ENCODE measurements at places on chromosomes 6 and 20.
A peak's percentile ranks its signal among the peaks of the same experiment; 100 is the strongest.

DNA sequence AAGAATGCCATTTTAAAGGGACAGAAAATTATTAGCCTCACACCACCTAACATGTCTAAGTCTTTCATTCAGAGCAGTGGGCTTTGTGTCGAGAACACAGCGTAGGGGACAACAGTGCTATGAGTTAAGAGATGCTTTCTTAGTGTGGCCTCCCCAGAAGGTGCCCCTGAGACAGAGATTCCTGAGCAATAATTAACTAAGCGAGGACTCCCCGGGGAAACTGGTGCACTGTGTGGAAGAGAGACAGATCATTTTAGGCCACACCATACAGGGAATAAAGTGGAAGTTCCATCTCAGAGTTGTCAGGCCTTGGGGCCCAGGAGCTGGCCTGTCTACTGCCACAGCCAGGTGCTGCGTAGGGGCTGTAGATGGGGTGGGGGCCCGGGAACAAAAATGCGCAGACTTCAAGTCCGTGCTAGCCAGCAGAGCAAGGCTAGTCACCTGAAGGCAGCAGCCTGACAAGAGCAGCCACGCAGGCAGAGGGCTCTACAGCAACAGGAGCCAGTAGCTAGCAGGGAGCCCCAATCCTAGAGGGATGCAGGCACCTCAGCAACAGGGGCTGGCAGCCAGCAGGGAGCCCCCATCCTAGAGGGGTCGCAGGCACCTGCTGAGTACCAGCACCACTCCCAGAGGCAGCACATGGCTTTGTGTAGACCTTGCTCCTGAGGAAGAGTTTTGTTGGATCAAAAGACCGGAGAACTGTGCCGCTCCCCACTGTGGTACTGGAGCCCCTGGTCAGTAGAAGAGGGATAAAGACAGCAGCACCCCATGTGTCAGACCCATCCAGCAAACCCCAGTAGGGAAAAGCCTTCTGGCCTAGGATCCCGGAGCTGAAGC, 63.0 kb upstream of the NXT1 start:
- DNase-seq, result no peak

DNA sequence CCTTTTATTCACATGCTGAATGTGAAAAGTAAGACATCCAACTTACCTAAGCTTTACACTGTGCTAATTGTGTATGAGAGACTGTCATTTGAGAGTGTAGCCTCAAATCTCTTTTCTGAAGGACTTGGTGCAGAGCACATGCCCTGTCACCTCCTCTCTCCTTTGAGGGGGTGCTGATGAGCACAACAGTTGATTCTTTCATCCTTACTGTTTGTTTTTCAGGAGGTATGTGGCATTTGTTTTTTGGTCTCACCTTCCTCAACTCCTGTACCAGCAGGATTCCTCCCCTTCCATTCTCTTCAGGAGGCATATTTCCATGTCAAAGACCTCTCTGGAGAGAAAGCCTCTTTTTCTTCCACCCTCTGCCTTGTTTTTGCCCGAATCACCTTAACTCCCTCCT, 252.6 kb upstream of the CITED2 start:
- no peak for DNase-seq

DNA sequence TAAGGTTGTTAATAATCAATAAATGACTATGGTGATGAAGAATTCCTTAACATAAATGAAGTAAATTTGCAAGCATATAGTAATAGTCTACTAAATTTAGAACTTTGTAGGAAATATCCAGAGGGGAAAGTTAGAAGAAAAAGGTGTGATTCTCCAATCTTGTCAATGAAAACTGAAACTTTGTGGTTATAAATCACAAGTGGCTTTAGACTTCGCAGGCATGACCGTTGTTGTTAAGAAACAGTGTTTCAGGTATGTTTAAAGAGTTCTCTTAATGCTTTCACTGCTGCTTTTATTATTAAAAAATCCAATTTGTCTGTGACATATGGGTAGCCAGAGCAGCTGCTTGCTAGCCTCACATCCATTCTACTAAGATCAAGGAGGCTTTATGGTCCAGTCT, 475.6 kb upstream of the ADGRB3 start:
- DNase-seq, result no peak

GRCh38 chr6:13413900-13414555, 73.4 kb downstream of the GFOD1 start:
- no peak for DNase-seq

DNA sequence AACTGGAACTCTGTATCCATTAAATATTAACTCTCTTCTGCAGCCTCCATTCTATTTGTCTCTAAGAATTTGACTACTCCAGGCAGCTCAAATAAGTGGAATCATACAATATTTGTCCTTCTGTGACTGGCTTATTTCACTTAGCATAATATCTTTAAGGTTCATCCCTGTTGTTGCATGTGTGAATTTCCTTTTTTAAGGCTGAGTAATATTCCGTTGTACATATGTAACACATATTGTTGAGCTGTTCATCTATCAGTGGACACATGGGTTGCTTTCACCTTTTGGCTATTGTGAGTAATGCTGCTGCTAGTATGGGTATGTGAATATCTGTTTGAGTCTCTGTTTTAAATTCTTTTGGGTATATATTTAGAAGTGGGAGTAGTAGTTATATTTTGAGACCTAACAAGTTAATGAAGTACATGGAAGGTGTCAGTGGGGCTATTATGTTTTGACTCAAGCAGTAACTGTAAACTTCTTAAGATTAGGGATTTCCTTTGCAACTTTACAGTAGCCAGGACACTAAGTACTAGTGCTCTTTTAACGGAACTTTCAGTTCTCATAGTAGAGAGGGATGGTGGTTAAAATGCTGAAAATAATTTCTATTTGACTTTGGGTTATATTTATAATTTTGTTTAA, 29.7 kb upstream of the TMEM217 start:
- no peak for DNase-seq

DNA sequence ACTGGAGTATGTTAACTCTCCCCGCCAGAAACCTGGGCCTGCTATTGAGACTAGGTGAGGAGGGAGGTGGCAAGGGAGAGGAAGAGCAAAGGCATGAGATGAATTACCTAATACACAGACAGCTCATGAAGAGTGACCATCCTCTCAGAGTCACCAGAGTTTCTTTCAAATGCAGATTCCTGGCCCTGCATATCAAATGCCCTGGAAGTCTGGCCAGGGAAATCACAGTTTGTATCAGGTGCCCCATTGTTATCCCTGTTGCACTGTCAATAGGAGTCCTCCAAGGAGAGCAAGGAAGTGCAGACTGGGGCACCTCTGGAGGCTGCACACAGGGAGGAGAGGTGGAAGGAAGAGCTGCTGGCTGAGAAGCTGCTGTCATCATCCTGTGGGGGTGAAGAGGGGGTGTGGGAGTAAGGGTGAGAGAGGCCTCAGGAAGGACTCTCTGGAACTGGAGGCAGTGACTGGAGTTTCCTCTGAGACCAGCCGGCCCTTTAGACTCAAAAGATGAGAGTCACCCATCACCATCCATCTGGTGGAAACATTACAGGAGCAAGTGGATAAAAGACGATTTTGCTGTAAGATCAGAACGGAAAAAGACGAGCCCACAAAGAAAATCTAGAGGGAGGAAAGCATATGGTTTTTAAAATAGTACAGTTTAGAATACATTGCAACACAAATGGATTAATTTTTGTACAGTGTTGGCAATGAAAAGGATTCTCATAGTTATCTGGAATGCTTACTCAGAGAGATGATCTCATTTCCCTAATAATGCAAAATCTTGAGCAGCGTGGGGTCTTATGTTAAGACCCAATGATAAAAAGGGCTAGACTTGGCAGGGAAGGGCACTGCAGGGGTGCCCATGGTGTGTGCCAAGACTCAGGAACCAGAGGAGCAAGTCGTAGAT, 268.1 kb downstream of the UST start:
- DNase-seq, result no peak

DNA sequence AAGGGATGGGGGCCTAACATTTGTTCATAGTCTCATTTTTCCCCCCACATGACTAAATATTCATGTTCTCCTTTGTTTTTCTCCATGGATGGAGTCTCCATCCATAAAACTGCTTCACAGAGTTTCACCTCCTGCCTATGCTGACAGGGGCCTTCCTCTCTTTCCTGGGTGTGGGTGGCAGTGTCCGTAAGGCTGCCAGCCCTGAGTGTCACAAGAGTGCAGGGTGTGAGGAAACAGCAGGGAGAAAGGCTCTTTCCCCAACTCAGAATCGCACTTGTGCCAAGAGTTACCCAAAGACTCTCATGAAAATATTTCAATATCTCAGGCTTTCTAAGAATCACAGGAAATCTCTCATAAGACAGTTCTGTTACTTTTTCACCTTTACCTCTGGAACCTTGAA, 346.2 kb upstream of the MMS22L start:
- DNase-seq, result no peak

GRCh38 chr6:78910591-78911171, 43.3 kb downstream of the IRAK1BP1 start:
- DNase-seq, result no peak

GRCh38 chr6:158536084-158536890, 23.6 kb upstream of the TMEM181 start:
- DNase-seq, result peak; percentile 37

DNA sequence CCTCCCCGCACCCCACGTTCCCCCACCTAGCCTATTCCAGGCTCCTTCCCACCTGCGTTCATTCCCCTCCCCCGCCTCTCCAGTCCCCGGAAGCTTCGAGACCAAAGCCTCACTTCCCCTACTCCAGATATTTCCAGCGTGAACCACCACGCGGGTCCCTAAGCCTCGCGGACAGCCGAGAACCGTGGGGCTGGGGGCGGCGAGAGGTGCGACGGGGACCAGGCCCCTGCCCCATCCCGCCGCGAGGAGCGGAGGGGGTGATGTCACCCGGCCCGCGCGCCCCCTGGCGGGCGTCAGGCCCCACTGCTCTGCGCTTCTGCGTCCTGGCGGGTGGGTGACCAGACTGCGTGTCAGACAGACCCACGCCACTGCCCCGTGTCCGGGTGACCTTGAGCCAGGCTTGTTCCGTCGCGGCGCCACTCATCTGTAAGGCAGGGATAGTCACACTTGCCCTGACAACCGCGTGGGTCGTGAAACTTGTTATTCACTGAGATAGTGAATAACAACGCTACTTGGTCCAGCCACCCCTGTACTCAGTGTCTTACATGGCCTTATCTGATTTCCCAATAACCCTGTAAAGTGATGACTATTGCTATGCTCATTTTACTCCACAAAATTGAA, 9.0 kb upstream of the HSP90AB1 start:
- DNase-seq, result no peak

DNA sequence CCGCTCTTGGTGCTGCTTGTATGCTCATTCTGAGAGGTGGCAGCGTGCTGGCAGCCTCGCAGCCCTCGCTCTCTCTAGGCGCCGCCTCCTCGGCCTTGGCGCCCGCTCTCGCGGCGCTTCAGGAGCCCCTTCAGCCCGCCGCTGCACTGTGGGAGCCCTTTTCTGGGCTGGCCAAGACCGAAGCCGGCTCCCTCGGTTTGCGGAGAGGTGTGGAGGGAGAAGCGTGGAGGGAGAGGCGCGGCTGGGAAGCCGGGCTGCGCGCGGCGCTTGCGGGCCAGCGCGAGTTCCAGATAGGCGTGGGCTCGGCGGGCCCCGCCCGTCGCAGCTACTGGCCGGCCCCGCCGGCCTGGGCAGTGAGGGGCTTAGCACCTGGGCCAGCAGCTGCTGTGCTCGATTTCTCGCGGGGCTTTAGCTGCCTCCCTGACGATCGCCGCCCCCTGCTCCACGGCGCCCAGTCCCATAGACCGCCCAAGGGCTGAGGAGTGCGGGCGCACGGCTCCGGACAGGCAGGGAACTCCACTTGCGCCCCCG, 19.5 kb upstream of the FAM8A1 start:
- DNase-seq, result no peak

GRCh38 chr6:3372184-3372846, 84.5 kb downstream of the SLC22A23 start:
- DNase-seq, result no peak

DNA sequence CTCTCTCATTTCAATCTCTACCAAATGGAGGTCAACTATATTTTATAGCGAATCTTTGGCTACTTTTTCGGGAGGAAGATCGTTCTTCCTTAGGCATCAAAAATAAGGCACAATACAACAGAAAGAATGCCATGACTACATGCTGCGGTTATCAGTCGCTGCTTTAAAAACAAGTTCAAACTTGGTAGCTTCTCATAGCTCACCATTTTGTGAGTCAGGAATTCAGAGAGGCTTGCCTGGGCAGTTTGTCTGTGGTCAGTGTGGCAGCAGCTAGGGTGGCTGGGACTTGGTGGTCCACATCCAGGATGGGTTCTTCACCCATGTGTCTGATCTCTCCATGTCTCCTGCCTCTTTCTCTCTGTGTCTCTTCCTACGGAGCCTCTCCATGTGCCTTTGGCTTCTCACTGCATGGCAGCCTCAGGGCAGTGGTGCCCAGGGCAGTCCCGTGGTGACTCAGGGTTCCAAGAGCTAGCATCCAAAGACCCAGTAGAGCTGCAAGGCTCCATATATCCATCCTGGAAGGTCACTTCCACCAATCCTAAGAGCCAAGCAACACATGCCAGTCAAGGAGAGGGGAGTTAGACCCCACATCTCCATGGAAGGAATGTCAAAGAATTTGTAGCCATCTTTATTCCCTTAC, 10.4 kb downstream of the SCML4 start:
- no peak for DNase-seq

DNA sequence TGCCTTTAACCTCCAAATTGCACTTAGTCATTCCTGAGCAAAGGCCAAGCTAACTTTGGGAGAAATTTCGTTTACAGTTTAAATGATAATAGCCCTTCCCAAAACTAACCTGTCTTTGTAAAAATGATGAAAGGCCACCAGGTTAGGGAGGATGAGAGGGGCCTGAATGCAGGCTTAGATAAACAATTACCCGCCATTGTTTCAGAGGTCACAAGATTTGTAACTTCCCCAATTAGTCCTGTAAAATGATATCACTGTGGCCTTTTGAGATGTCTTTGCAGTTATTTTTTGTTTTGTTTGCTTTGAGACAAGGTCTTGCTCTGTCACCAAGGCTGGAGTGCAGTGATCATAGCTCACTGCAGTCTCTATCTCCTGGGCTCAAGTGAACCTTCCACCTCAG, 26.3 kb downstream of the GNL1 start:
- no peak for DNase-seq

- no peak for DNase-seq
These were observed 18.1 kb upstream of the SAMHD1 start for GRCh38 chr20:36969478-36970186.

DNA sequence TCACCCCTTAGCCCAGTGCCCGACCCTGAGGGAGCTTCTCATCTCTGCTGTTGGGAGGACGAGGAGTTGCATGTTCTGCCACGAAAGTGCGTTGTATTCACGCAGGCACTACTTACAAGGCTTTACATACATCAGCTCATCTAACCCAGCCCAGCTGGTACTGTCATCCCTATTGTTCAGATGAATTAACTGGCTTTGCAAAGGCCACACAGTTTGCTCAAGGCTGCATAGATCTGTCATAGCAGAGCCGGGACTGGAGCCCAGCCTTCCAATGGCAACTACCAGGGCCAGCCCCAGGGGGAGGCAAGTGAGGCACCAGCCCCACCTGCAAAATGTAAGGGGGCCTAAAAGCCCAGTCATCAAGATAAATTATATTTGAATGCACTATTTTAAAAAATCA, 257.6 kb downstream of the NFATC2 start:
- DNase-seq, result no peak

- no peak for DNase-seq
These were observed 372.1 kb upstream of the CNR1 start for GRCh38 chr6:88538130-88538706.
